NCI-H187 treated with DMSO at 0.1 percent for 48 hours (cell line): ENCODE measurements at places on chromosomes 7 and 10.

DNA sequence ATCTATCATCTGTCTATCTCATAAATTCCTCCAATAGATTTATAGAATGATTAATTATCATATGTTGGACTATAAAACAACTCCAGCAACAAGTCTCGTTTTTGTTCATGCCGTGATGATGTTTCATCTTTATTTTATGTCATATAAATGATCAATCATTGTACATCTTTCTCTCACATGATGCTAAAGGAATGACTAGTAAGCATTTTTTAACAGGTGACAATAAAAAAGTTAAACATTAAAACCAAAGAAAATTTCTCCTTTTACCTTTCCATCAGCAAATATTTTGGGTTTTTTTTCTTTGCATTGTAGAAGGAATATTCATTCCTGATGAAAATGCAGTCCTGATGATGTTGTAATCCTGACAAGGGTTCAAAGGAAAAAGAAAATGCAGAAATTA, 41.4 kb downstream of the AKR1C3 start:
- no peak for DNase-seq

GRCh38 chr10:102134416-102134815, 1.6 kb downstream of the PPRC1 start:
- no peak for DNase-seq

GRCh38 chr7:142716596-142716995, 32.7 kb upstream of the PRSS1 start:
- DNase-seq = no peak

- no peak for DNase-seq
Measured at GRCh38 chr10:49283491-49283890, 15.5 kb upstream of the C10orf71 start.

DNA sequence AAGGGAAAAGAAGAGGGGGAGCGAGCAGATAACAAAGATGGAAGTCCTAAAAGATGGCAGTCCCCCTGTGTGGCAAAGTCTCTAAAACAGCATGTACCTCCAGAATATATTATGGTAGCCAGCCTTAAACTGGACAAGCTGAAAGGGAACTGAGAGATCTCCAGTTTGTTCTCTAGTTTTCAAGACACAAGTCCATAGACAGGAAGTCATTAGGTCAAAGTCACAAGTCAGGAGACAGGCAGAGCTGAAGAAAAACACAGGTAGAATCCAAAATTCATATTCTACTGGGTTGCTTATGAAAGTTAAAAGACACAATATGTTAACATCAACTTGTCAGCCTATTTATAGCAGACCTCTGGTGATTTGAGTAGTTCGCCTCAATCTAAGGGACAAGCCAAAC, 38.7 kb downstream of the FAM107B start:
- no peak for DNase-seq

- no peak for DNase-seq
Measured at GRCh38 chr10:19592276-19592675, 224.0 kb upstream of the PLXDC2 start.

DNA sequence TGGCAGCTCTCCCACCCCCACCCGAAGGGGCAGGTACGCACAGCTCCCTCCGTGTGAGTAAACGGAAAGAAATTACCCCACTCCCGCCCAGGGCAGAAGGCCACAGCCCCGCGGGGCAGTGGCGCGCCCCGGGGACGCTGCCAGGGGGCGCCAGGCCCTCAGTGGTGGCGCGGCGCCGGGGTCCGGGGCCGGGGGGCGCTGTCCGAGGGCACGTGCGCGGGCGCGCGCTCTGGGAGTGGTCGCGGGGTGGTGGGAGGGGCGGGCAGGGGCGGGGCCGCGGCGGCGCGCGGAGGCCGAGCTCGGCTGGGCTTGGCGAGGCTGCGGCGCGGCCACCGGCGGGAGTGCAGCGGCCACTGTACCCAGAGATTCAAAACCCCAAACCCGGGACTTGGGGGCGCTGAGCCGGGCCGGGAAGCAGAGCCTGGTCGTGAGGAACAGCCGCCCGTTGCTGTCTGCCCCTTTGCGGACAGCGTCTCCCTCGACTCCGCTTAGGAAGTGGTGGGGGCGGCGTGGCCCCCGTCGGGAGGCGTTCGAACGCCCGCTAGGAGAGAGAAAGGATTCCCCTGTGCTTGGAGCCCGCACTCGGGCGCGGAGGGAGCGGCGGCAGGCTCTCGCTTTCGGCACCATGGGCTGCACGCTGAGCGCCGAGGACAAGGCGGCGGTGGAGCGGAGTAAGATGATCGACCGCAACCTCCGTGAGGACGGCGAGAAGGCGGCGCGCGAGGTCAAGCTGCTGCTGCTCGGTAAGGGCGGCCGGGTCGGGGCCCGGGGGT, at the start of gene GNAI1:
Gene GNAI1, plus strand, starts transcription at position 296 of the 773 bp plus-strand sequence. Its CDS starts 330 bp downstream, at position 626.
- DNase-seq = no peak

DNA sequence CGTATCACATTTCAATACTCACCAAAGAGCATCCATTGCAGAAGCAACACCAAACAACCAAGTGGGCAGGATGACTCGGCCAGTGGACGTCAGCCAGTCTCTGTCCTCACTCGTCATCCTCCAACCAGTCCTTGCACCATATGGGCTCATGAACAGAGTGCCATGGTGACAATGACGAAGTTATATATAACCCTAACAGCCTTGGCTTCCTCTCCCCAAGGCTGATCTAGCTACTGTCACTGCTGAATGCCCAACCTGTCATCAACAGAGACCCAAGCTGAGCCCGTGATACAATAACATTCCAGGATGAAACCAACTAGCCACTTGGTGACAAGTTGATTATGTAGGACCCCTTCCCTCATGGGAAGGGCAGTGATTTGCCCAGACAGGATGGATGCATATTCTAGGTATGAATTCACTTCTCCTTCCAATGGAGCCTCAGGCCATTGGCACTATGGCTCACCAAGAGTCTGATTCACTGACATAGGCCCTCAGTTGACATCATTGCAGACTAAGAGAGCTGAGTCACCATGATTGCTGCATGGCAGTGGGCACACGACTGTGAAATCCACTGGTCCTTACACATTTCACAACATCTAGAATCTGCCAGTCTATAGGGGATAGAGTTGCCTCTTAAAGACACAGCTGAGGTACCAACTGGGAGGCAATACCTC, 26.3 kb upstream of the PPIF start:
- no peak for DNase-seq

DNA sequence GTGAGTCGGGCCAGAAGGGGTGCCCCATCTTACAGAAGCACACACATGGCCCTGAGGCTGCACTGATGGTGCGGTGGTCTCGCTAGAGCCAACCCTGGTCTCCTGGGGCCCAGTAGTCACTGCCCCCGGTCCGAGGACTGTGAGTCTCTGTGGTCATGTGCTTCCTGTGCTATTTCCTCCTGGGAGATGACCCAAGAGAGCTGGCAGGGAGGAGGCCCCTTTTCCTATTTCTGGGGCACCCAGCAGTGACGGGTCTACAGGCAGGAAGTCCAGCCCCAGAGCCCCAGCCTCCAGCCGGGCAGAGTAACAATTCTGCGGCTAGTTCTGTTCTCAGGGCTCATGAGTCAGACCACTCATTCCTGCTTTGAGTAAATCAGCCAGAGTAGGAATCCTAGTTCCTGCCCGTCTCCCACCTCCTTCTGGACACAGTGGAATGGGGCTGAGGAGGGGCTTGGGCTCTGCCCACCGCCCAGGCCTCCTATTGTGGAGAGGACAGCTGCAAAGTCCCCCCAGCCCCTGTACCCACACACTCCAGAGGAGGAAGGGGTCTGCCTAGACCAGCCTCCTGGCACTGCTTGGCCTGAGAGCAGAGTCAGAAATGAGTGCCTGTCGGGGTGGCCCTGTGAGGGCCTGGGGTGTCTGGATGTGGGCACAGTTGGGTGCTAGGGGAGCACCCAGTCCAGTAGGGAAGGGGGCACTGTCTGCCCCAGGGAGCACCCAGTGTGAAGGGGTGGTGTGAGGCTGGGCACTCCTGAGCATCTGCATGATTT, 80.5 kb upstream of the PPIF start:
- no peak for DNase-seq
